ENCODE measurements at places on chromosomes 12 and 14.

- no peak for DNase-seq
Measured at GRCh38 chr12:7319930-7320329, 16.1 kb downstream of the ACSM4 start.

- no peak for DNase-seq
Measured at GRCh38 chr14:105269405-105269804, 21.1 kb downstream of the BTBD6 start.

GRCh38 chr12:111193067-111193466, 175.8 kb downstream of the PHETA1 start:
- DNase-seq, result no peak

DNA sequence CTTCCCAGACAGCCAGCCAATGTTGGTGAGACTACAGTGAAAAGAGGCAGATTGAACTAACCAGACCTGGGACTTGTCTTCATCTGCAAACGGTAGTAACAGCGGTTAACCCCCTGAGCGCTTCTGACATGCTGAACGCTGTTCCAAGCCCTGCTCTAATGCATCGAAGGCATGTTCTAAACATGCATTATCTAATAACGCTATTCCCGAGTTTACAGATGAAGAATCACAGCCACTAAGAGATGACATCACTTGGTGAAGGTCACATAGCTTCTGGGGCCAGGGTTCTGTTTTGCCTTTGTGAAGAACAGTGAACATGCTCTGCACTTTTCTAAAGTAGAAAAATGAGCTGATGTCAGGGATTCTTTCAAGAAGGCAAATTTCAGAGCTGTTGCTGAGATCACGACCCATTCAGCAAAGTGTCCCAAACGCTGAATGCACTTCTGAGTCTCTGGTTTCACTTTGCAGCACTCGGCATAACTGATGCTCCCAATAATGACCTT, 56.0 kb downstream of the FOS start:
- no peak for DNase-seq

- DNase-seq, result peak; percentile 48
Measured at GRCh38 chr14:65302571-65303189, 109.8 kb upstream of the FUT8 start.
